ENCODE measurements at places on chromosomes 5 and 9.

GRCh38 chr5:89204756-89205155 is 321.8 kb upstream of the MEF2C start:
- no peak for DNase-seq

DNA sequence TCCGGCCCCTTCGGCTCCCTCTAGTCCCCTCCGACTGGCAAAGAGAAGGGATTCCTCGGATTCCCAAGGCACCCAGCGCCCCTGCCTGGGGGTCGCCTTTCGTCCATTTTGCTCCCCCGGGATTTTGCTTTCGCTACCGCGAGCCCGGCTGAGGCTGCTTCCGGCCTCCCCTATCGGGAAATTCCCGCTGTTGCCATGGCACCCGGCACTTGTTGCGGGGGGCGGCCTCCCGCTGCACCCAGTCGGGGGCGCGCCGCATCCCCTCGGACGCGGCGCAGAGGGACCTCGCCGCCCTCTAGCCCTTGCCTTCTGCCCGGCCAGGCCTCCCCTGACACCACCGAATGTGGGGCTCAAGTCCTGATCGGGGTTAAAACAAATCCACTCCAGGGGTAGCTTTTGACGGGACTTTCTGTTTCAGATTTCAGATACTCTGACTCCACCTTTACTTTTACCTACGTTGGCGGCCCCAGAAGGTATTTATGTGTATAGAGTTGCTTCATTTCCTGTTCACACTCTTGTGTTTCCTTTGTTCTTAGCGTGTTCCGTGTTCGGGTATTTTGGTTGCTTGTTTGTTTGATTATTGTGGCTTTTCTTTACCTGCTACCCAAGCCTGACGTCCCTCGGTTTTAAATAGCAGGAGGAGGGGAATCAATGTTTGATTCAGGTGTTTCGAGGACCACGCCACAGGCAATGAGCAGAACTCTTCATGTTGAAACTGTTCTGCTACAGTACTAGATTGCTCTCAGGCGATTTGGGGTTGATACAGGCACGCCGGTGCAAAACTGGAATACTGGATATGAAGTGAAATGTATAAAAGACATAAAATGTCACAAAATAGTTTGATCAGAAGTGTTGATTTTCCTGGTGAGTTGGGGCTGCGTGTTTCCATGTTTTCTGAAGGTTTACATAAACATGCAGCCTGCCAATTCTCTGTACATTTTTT is 1.5 kb downstream of the PARP8 start:
- DNase-seq, result peak; percentile 39

DNA sequence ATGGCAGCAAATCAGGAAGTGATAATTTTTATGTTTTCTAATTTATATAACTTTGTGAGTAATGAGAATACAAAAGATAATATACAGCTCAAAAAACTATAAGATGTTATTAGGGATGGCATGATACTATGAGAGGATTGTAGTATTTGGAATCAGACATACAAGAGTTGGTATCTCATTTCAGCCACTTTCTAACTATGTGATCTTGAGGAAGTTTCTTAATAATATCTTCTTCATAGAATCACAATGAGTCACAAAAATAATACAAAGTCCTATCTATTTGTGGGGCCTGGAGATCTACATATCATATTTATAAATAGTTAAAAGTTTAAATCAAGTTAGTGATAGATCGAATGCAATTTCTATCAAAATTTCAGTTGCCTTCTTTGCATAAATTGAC is 23.7 kb upstream of the TMED7 start:
- no peak for DNase-seq

DNA sequence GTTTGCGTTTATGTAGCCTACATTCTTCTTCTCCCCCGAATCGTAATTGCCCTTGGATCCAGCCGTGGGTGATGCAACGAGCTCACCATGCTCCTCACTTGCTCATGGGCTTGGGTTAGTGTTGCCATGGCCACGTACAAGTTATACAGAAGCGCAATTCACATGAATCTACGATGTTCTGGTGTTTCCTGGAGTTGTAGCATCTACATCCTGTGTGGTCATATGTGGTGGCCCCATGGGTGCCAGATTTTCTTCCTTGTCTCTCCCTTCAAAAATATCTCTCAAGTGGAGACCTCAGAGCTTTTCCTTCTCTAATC is 115.3 kb downstream of the TLE4 start:
- DNase-seq, result no peak

DNA sequence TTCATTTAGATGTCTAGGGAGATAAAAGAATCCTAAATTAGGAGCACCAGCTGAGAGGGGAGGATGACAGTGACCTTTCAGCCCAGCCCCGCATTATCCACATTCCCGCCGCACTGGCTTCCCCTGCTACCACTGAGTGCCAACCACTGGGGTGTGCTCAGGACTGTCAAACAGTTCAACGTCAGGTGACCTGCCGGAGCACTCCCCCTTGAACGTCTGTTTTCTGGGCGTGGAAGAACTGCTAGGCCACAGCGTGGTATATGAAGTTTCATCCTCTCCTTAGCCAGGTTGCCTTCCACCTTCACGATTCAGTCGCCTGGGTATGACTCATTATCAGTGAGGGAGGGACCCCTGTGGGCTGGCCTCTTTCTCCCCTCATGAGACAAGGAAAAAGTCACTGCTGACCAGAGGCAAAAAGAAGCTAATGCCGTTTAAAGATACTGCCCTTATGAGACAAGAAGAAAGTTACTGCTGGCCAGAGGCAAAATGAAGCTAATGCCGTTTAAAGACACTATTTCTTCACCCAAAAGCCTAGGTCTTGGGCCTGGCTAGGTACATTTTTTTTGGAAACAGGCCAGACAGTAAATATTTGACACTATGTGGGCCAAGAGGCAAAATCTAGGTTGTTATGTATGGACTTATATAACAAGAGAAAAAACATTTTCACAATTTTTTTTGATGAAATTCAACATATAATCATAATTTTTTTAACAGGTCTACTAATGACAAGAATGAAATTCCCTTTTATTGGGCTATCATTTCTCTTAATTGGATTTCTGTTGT is 4.6 kb downstream of the NMRK1 start:
- no peak for DNase-seq

DNA sequence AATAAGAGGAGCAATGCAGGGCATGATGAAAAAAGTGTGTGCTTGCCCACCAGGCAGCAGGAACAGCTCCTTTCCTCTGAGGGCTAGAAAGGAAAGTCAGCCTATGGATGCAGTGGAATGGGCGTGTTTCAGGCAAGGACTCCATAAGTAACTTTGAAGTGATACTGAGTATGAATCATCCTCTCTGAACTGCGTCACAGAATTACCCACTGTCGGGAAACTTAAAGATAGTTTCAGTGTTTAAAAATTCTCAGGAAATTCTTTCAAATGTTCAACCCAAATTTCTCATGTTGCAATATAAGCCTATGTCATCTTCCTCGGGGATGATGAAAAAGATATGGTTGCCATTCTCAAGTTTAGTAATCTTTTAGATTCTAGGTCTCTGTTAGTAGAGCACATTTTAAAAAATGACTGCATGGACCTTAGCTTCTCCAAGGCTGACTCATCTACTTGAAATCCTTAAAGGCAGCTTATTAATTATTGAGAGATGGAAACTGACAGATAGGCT is 27.7 kb downstream of the PTCD2 start:
- DNase-seq, result no peak

DNA sequence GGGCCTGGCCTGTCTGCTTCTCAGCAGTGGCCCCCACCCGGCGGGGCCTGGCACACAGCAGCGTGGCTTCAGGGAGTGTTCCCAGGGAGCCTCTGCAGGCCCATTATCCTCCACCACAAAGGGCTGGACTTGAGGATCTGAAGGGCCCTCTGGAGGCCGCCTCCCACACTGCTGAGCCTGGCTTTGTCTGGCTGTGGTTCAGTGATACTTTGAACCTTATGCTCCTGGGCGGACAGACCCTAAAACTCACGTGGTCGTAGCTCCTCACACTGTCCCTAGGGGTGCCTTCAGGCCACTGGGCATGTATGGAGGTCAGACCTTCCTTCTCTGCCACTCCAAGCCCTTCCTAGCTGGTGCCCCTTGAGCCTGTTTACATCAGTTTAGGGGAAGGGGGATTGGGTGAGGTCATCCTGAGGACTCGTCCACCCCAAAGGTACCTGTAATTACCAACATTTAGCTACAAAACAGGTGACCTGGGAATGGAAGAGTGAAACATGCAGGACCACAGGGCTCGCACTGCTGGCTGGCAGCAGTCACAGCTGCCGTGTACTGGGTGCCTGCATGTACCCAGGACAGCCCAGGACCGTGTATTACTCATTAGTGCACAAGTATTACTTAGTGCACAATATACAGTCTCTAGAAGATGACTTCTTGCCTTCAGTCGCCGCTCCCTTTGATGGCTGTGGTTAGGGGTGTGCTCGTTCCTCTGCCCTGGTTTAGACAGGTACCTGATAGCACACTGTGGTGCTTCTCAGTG is 8.5 kb downstream of the GRHPR start:
- DNase-seq, result no peak

GRCh38 chr9:1083325-1083913 is 33.3 kb downstream of the DMRT2 start:
- no peak for DNase-seq

- DNase-seq, result no peak
These were observed 523.1 kb downstream of the EFNA5 start for GRCh38 chr5:107147589-107147988.

- no peak for DNase-seq
These were observed 260.7 kb upstream of the ARRDC3 start for GRCh38 chr5:91643797-91644196.

GRCh38 chr5:95069948-95070347 is 214.9 kb downstream of the MCTP1 start:
- no peak for DNase-seq

- DNase-seq, result no peak
These were observed 26.0 kb upstream of the EPB41L4B start for GRCh38 chr9:109346904-109347303.

DNA sequence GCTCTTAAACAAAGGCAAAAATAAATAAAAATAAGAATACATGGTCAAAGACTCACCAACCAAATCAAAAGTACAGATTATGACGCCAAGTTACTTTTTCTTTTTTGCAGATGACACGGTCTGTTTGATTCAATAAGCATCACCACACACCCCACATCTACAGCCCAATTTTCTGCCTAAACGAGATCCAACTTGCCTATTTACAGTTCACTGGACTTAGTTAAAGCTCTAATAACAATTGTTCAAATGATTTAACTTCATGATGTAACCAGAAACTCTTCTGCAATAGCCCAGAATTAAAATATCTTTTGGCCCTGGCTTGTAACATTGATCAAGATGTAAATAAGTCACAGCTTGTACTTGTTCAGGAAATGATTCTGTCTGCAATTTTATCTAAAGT is 590.3 kb upstream of the C9orf72 start:
- no peak for DNase-seq

DNA sequence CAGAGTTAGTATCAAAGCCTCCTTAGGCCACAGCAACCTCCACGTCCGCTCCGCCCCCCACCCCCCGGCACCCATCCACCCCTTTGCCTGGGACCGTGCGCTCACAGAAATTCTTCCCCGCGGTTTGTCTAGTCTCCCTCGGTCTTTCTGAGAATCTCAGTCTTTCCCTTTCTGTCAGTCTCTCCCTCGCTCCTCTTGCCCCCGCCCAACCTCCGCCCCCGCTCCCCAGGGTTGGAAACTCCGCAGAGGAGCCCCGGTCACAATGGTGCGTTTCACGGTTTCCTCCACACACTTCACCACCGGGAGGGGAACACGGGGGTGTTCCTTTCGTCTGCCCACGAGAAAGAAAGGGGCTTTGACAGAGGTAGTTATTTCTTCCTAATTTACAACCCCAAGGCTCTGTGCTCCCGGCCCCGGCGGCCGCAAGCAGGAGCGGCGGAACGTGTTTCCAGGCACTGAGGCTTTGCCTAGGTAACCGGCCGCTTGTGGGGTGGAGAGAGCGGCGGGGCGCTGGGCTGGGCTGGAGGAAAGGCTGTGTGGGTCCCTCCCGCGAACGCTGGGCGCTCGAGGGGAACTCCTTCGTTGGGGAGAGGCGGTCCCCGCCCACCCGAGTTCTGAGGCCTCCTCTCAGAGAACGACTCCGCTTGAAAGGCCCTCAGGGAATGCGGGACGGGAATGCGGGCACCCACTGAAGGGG is 2.1 kb downstream of the NR4A3 start:
- DNase-seq, result peak; percentile 27

DNA sequence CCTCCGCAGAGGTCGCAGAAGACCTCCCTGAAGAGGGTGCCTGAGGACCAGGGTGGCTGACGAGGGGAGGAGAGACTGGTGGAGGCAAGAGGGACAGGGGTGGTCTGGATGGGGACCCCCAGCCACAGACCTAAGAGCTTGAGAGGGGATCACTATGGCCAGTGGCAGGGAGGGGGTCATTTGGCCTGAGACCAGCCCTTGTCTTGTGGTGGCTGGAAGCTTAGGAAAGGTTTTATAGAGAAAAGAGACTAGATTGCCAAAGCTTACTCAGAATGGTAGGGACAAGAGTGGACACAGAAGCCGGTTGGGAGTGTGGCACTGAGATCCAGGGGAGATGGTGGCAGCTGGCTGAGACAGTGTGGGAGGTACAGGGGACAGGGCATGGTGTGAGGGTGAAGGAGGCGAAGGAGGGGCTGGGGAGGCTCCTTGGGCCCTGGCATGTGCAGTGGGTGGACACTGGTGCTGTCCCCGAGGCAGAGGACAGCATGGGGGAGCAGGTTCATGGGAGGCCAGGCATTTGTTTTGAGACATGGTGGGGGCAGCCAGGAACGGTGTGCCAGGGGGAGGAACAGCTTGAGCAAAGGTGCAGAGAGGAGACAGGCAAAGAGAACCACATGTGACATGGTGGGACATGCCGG is 123.0 kb downstream of the C9orf50 start:
- DNase-seq, result no peak

DNA sequence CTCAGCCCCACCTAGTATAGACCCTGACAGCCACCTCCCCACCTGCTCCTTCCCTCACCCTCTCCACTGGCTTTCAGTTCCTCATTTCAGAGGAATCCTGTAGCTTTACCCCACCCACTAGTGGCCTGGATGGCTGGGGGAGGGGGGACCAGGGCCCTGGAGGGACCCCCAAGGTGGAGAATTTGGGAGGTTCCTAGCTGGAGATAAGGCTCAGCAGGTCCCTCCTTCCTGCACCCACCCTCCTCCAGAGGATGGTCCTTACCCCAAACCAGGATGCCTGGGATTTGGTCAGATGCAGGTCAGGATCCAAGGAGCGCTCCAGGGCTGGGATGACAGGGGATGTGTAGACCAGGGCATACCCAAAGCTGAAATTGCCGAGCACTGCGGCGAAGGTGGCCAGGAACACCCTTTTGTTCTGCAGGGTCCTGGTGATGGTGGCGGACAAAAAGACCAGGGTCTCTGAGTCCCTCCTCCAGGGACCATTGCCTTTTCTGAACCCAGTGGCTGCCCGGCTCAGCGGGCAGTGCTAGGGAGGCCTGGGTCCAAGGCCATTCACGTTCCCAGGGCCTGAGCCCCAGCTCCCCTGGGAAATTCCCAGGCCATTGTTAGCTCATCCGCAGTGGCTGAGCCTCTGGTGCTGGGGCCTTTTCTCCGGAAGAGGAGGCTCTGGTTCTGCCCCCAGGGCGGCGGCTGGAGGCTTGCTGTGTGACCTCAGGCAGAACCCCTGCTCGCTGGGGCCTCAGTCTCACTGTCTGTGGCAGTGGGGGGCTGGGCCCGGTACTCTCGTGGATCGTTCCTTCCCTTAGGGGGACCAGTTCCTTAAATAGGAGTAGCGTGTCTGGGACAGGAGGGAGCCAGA is 678 bp downstream of the SLC2A6 start:
- peak; percentile 61 for DNase-seq

Data from GM12891 (cell line).